ENCODE measurements at places on chromosomes 5 and 9. TPM values are rescaled to one million over a fixed set of nuclear protein-coding genes. Genes with fewer than 3 reads are reported as not detected.

TOR1B gene
- 22.1 TPM for total RNA-seq

LHX3 gene
- 0.16 TPM for total RNA-seq

CCL19 gene
- not detected for total RNA-seq

DNA sequence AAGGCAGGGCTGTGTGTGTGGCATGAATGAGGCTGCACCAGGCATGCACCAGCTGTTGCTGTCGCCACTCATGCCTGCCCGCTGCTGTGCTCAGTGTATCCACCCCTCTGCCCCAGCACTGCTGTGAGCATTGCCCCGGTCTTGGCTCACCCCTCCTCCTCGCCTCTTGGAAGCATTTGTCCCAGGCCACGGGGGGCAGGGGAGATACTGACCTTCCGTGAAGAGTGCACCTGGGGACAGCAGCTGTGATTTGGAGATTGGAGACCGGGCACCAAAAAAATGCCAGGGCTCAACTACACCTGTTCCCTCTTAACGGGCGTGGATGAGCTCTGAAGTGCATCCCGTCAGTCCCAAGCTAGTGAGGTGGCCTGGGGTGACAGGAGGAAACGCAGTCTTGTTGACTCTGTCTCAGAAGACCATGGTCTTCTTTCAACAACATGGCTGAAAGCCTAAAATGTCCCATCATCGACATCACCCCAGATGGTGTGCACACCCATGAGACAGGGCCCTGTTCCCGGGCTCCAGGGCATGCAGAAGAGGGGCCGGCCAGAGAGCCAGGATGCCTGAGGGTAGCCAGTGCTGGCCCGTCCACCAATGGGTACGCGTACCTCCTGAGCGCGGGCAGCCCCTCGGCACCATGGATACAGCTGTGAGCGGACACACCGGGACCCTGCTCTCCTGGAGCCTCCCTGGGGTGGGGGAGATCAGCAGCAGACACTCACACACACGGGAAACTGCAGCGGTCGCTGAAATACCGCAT is 115.8 kb downstream of the COL5A1 start:
- H3K27ac ChIP-seq: no peak overlapping the region
- no peaks in the 10 kb centered on the region for H3K36me3 ChIP-seq
- no peaks in the 10 kb centered on the region for H3K27me3 ChIP-seq
- H3K4me1 ChIP-seq: no peaks in the 10 kb centered on the region
- no peak for DNase-seq
- no peak overlapping the region for H3K4me3 ChIP-seq

- peak; percentile 68 for DNase-seq
- H3K36me3 ChIP-seq: no peaks in the 10 kb centered on the region
- H3K27ac ChIP-seq: no peak overlapping the region
Measured at GRCh38 chr9:129776938-129777768, 24.3 kb upstream of the PTGES start.

GRCh38 chr9:132644251-132644650 is 25.5 kb downstream of the DDX31 start:
- no peaks in the 10 kb centered on the region for H3K4me1 ChIP-seq
- DNase-seq: no peak
- H3K4me3 ChIP-seq: no peak overlapping the region

GRCh38 chr5:851553-851952 is 767 bp upstream of the ZDHHC11 start:
- no peak for DNase-seq
- no peak overlapping the region for H3K27ac ChIP-seq
- H3K36me3 ChIP-seq: no peaks in the 10 kb centered on the region
- H3K4me3 ChIP-seq: no peak overlapping the region
- no peaks in the 10 kb centered on the region for H3K27me3 ChIP-seq

GRCh38 chr9:126390923-126391322 is 64.3 kb downstream of the MVB12B start:
- H3K4me1 ChIP-seq: peaks cover 59% of the 10 kb centered on the region
- no peaks in the 10 kb centered on the region for H3K27me3 ChIP-seq
- peaks cover 55% of the 10 kb centered on the region for H3K36me3 ChIP-seq
- DNase-seq: no peak
